CD8-positive, alpha-beta memory T cell (primary cell): ENCODE measurements at places on chromosomes 5 and 9.

DNA sequence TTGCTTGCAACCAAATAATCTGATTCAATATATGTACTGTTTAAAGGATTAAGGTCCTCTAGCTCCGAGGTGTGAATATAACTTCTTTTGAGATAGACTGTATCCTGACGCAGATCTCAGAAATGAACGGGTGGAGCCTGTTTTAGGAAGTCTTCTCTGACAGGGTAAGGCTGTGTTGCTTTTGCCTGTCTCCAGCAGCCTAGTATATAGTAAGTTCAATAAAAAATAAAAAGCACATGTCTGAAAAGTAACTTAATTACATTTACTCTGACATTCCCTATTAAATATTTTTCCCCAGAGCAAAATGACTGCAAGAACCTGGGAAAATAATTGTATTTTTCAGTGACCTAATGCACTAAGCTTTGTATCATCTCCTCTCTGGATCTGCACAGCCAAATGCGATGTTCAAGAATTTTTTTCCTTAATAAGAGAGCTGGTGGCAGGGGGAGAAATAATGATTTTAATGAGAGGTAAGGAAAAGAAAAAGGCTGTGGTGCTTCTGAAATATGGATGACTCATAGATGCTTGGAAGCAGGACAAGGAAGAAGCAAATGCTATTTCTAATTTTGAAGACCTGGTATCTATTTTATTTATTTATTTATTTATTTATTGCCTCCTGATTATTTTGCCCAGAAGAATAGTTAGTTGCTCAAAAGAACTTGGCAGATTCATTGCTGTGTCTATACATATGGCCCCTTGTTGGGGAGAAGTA lies 7.3 kb downstream of the PPP3R2 start:
- no peak for DNase-seq

GRCh38 chr9:33245341-33245740 lies 5.4 kb downstream of the SPINK4 start:
- DNase-seq, result no peak

GRCh38 chr5:151899399-151899798 lies 25.3 kb downstream of the GLRA1 start:
- no peak for DNase-seq

DNA sequence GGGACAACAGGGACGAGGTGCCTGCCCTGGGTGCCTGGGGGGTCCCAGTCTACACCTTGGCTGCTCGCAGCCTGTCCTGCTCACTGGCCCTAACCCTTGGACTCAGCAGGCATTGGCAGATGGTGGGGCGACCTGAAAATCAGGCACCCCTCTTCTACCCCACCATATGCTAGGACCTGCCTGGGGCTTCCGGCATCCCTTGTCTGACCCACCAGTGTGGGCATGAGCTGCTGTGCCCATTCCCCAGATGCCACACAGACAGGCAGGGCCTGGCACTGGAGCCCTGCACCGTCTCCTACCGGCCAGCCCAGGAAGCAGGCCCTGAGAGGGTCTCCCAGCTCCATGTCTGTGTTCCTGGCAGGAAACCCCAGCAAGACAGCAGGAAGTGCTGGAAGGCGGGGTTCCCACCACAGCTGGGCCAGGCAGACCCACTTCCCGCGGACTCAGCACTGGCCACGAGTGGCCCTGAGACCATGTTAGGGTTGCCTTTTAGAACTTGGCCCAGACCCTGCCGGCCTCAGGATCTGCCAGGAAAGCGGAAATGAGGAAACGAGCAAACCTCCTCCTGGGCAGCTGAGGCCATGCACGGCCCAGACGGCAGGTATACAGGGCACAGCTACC lies 3.1 kb downstream of the NINJ1 start:
- DNase-seq, result no peak
